Cardiac septum (tissue), 1 donor: ENCODE measurements at places on chromosomes 3 and 15.

DNA sequence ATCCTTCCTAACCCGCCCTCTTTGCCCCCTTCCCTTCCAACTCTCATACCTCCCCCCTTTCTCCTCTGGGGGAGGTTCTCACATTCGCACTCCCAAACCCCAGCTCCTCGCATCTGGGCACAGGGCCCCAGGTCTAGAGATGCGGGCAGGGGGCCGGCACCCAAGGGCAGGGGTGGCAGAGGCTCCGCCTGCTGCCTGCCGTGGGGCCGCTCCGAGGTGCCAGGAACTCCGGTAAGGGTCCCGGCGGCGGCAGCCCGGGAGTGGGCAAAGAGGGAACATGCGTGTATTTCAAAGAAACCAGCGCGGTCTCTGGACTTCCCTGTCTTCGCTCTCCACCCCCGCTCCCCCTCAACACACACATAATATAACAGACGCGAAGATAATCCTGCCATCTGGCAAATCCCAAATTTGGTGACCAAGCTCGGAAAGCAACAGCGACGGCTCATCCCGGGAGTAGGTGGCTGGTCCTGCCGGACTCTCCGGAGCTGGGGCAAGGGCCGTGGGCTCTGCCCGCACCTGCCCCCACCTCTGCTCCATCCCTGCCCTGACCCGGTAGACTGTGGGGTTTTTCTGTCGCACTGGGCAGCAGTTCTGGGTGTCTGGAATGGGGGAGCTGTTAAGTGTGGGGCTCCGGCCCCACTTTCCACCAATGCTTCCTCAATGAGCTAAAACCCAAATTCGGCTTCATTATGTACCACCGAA, 31.0 kb downstream of the NR2F2 start:
- DNase-seq, result peak; percentile 63

- DNase-seq, result no peak
Measured at GRCh38 chr3:196966526-196967401, 1.9 kb downstream of the PIGZ start.

GRCh38 chr3:176097027-176097426, 1100.3 kb downstream of the TBL1XR1 start:
- no peak for DNase-seq

GRCh38 chr15:100680726-100681125, 78.3 kb downstream of the ASB7 start:
- no peak for DNase-seq

- no peak for DNase-seq
Measured at GRCh38 chr15:99863550-99864198, 130.4 kb upstream of the LYSMD4 start.

GRCh38 chr15:82045179-82045891, 483 bp downstream of the MEX3B start:
- DNase-seq, result no peak

DNA sequence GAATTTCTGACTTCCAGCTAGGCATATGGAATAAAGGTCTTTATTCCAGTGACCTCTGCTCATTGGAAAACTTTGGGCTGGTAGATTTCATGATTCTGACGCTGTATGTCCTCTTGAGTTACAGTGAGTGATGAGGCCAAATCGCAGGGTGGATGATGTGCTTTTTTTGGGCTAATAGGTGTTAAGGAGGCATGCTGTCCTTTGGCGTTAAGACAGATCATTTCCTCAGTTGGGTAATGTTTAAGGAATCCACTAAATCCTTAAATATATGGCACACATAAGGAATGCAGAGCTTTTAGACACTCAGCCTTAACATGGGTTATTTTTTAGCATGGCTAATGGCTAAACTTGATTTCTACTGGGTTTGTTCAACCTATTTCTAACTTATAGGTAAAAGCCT, 87.9 kb downstream of the LPP start:
- DNase-seq, result no peak

GRCh38 chr3:145533696-145534095, 627.3 kb downstream of the PLOD2 start:
- no peak for DNase-seq

- DNase-seq, result no peak
Measured at GRCh38 chr3:122697952-122698620, 17.4 kb downstream of the PARP14 start.

DNA sequence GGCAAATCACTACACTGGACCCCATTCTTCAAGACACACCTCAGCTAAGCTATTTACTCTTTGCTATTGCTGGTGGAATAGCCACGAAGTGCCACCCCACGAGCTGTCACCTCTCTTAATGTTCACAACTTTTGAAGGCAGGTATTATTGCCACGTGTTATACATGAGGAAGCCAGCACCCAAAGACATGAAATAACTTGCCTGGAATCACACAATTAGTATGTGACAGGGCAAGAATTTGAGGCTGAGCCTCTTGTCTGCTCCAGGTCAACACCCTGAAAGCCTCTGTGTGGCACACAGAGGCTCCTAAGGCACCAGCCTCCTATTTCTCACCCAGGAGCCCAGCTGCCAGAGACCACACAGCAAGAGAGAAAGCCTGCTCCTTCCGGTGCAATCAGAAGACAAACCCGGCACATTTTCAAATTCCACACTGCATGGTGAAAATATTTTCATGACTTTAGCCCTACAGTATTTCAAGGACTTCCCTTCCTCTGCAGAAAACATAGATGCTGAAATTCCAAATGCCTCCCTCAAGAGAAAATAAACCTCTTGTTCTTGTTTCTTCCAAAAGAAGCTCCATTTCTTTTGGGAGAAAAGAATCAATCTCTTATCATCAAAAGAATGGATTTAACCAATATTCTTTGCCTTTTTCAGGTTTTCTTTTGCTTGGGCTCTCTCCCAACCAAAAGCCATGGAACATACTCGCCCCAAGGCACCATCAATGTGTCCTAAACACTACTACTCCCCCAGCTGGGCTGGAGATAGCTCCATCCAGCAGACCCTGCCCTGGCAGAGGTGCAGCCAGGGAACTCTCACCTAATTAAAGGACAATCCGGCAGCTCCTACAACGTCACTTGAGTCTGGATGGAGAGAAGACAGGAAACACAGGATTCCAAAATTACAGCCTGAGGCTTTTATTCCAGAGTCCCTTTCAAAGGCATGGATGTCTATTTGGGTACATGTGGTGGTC, 84.7 kb upstream of the THBS1 start:
- DNase-seq, result no peak

DNA sequence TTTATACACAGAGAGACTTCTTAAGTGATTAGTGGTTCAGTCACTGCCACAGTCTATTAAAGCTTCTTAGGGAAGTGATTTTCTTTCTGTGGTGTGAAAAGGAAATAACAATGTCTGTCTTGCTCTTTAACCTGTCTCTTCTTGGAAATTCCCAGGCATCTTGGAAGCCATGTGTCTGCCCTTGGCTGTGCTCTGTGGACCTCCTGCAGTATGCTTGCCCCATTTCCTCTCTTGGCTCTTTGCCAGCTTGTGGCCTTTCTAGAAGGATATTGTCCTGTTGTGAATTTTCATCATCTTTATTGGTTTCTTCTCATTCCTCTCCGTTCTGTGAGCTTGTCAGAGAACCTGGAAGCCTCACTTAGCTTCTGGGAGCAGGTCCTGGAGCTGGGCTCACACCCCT, 338.4 kb upstream of the C2CD4B start:
- no peak for DNase-seq

GRCh38 chr3:44130249-44130648, 111.4 kb upstream of the TOPAZ1 start:
- no peak for DNase-seq

DNA sequence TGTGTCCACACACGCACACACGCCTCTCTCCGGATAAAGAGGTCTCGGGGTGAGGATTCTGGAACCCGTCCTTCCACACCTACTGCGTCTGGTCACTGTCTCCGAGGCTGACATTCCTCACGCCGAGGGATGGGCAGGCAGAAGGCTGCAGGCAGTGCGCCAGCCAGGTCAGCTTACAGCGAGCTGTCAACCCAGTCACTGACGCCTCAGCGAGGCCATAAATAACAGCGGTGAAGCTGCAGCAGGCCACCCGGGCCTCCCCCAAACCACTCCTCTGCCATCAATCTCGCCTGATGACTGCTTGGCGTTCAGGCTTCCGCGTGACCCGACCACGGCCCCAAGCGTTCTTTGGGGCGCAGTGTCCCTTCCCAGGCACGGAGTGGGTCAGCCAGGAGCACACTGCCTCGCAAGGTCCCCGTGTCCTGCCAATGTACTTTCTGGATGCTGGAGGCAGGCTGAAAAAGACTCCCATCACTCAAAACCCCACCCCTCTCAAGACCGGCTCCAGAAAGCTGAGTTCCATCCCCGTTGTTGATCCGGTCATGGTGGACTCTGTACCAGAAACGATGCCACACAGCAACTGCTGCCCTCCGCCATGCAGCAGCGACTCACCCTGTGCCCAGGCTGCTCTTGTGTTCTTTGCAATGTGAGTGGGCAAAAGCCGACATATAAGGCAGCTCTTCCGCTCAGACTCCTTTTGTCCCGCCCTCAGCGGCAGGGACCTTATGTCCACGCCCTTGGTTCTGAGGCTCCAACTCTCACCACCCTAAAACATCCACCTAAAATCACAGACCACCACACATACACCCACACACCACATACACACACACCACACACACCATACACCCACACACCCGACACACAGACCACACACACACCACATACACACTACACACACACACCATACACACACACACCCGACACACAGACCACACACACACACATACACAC, 27.1 kb downstream of the CPN2 start:
- peak; percentile 94 for DNase-seq

DNA sequence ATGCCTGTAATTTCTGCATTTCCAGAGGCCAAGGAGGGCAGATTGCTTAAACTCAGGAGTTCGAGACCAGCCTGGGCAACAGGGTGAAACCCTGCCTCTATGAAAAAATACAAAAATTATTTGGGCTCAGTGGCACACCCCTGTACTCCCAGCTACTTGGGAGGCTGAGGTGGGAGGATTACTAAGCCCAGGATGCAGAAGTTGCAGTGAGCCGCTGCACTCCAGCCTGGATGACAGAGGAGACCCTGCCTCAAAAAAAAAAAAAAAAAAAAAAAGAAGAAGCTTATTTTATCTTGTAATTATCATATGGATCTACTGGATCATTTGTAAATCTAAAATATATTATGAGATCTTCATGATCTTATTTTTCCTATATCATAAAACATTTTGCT, 84.1 kb downstream of the PPCDC start:
- DNase-seq, result no peak

DNA sequence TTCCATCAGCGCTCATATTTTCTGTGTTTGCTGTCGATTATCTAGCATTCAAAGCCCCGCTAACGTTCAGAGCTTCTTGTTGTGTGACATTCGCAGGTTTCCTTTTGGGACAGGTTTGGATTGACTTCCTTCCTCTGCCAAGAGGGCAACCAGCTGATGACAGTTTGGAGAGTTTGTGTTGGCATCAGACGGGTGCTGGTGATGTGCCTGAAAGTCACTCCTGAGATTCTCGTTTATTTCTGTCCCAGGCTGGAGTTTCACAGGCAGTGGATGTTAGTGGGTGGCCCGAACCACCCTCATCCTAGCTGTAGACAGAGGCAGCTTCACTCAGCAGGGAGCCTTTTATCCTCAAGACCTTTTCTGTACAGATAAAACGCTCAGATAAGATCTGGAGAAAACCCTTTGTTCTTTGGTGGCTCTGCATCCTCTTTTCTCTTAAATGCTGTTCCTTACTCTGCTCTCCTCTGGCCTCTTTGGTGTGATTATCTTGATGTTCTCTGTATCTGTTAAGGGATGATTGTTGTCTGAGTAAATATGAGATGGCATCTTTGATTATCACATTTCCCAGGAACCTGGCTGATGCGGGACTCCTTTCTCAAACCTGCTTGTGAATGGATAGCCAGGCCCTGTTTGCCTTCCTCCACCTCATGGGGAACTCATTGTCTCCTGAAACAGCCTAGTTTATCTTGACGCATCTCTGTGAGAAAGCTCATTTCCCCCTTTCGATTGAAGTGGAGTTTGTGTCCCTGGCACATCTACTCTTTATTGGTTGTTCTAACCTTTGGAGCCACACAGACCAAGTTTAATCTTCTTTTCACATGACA, 35.9 kb downstream of the CGNL1 start:
- DNase-seq, result no peak
